Placental epithelial cell (primary cell): ENCODE measurements at places on chromosomes 2 and 18. TPM values are rescaled to one million over a fixed set of nuclear protein-coding genes. Genes with fewer than 3 reads are reported as not detected.

YWHAQ gene
- total RNA-seq, result 614 and 713 TPM in 2 replicates

CNDP1 gene
- total RNA-seq, result not detected in 2 replicates

ZC3H15 gene
- total RNA-seq, result 52.2 and 54.3 TPM in 2 replicates

ARHGAP15 gene
- total RNA-seq, result not detected in 2 replicates

ID2 gene
- total RNA-seq, result 21.3 and 87.6 TPM in 2 replicates

RPL37A gene
- total RNA-seq, result 629 and 1,937 TPM in 2 replicates

SP5 gene
- not detected in 2 replicates for total RNA-seq

PKDCC gene
- 1.1 and 1.6 TPM in 2 replicates for total RNA-seq

ACMSD gene
- not detected in 2 replicates for total RNA-seq

TEKT4 gene
- not detected in 2 replicates for total RNA-seq
